ENCODE measurements at places on chromosomes 3 and 15.

GRCh38 chr3:186251948-186252619, 110.0 kb downstream of the DGKG start:
- DNase-seq: no peak

DNA sequence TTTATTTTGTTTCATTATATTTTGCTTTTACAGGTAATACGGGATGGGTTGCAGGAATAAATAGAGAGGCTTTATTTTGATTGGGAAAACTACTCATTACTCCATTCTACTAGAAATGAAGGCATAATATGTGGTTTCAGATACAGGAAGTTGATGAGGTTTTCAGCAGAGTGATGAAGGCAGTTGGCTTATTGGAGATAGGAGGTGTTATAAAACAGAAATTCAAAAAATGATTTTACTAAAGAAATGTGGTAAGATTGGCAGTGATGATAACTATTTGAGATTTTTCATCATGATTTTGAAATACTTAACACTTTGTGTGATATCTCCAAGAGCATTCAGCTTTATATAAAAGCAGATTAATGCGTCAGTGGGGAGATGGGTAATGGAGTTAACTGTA, 1445.7 kb upstream of the CADM2 start:
- DNase-seq: no peak

DNA sequence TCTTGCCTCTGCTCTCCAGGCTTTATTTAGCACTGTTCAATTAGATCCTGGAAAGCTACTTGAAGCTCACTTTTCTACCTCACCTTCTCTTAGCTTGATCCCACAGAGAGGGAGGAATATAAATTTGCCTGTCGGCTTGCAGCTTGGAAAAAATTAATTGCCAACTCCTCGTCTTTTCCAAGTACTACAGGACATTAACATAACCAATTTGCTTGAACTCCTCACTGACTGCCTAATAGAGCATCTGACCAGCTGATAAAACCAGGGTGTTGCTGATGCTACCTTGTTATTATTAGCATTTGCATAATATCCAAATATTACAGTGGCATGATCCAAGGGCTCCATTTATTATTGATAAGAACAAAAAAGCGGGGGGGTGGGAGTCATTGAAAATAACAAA, 561.8 kb downstream of the MCTP2 start:
- no peak for DNase-seq

GRCh38 chr15:63380151-63380807, 1.4 kb downstream of the CA12 start:
- no peak for DNase-seq

- no peak for DNase-seq
Measured at GRCh38 chr15:67931861-67932260, 92.0 kb upstream of the RNU6-1 start.

Data from NCI-H2227 treated with DMSO at 0.1 percent for 48 hours (cell line).